B cell (primary cell): ENCODE measurements at places on chromosomes 12 and 14.

DNA sequence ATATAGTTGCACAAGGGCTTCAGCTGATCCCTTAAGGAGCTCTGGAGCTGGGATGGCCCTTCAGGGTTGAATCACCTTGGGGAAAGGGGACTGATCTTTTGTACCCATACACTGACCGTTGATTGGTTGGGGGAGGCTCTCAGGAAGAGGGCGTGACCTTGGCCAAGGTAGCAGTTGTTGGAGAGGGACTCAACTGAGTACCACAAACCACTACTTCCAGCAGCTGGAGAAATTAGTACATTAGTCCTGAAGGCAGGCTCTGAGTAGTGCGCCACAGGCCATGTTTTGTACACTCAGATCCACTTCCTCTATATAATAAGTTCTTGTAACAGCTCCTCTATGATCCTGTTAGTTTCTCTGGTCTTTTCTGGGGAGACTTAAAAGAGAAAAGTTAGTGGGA is 317.6 kb downstream of the CCDC91 start:
- DNase-seq, result no peak

DNA sequence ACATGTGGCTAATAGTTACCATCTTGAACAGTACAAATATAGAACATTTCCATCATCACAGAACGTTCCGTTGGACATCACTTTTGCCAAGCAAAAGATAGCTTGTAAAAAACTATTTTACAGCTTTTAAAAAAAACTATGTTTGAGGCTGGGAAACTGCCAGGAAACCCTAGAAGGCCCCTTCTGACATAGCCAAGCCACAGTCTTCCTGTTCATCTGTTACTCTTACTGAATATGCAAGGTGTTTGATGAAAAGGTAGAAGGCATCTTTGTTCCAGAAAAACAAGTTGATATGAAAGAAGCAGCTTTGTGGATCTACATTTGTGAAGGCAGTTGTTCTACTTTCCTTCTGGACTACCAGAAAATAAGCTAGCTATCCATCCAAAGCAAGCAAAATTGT is 23.6 kb upstream of the WNK1 start:
- DNase-seq, result no peak

DNA sequence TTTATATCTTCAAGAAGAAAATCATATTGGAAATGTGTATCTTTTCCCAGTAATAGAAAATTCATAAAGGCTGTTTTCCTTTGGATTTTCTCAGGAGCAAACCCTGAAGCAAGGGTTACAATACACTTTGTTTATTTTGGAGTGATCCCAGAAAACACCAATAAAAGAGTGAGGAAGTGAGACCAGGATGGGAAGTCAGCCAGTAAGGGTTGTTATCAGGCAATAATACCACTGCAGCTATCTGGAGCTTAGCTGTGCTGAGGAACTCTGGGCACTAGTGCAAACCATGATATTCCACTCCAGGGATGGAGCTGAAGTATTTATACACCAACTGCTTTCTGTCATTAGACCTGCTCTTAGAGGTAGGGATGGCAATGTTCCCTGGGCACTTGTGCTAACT is 1002.3 kb downstream of the FLRT2 start:
- no peak for DNase-seq

DNA sequence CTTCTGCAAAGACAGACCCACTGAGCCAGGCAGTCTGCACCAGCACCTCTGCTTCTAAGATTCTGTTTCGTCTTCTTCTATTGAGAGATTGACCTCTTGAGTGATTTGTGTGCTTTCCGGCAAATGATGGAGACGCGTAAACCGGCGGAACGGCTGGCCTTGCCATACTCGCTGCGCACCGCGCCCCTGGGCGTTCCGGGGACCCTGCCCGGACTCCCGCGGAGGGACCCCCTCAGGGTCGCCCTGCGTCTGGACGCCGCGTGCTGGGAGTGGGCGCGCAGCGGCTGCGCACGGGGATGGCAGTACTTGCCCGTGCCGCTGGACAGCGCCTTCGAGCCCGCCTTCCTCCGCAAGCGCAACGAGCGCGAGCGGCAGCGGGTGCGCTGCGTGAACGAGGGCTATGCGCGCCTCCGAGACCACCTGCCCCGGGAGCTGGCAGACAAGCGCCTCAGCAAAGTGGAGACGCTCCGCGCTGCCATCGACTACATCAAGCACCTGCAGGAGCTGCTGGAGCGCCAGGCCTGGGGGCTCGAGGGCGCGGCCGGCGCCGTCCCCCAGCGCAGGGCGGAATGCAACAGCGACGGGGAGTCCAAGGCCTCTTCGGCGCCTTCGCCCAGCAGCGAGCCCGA is 703 bp downstream of the ASCL4 start:
- DNase-seq, result peak; percentile 42

DNA sequence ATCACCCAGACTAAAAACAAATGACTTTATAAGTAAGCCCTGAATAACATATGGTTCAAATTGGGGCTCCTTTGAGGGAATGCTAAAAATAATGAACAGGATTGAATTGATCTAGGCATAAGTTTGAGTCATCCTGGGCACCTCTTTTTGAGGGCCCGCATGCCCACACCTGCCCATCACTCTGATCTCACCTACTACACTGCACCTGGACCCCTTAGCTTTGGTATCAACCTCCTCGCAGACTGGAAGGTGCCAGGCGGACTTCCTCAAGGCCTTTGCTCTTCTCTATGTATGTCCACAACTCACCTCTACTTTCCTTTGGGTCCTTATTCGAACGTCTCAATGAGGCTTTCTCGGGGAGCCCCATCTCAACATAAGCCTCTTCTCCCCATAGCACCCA is 17.2 kb downstream of the NTN4 start:
- no peak for DNase-seq

- DNase-seq, result no peak
Measured at GRCh38 chr12:22215467-22216253, 118.8 kb downstream of the ST8SIA1 start.

DNA sequence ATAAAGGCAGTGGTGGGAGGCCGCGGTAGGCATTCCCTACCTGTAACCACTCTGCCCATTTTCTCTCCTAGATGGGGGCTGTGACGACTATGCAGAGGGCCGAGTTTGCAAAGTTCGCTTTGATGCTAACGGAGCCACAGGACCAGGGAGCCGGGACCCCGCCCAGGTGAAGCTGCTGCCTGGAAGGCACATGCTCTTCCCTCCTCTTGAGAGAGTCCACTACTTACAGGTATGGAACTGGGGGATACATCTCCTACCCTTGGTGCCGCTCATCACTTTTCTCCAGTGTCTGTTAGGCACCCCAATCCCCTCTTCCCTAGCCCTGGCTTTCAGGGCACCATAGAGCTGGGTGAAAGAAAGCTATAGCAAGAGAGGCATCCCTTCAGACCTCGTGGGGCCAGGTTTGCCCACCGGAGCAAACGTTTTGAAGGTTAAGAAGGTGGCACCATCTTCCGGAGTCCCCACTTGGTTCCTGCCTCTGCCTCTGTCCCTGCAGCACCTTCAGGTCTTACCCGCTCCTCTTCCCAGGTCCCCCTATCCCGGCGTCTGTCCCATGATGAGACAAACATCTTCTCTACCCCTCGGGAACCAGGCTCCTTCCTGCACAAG is 2.0 kb upstream of the P3H3 start:
- DNase-seq, result no peak

DNA sequence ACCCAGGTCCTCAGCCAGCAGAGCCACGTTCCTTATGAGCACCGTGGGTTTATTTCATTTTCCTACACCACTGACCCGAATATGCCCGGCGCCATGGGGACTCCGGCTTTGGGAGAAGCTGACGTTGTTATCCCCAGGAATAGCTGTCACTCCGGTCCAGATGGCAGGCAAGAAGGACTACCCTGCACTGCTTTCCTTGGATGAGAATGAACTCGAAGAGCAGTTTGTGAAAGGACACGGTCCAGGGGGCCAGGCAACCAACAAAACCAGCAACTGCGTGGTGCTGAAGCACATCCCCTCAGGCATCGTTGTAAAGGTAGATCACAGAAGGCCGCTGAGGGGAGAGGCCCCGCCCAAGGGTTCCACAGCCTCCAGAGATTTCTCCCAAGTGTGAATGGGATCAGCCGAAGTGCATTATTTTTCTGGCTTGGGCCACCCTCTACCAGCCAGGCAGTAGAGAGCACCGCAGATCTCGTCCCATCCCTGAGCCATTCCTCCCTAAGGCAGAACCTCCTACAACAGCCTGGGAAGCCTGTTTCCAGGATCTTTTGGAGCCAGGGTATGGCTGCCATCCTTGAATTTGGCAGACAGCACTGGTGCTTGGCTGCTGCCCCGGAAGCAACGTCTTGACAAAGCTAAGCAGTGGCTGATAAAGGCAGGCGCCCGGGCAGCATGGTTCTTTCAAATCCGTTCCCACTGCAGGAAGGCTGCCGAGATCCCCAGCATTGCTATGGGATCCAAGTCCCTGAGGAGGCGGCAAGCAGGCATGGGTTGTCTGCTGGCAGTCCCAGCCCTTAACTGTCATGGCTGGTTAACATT is 17.8 kb downstream of the CDK2AP1 start:
- DNase-seq, result no peak

- no peak for DNase-seq
Measured at GRCh38 chr12:125247477-125247876, 182.2 kb downstream of the AACS start.

GRCh38 chr12:63085120-63085519 is 65.9 kb downstream of the AVPR1A start:
- DNase-seq, result no peak

GRCh38 chr14:59582161-59582560 is 5.5 kb upstream of the CCDC175 start:
- DNase-seq, result no peak

- DNase-seq, result no peak
Measured at GRCh38 chr12:230925-231671, 17.1 kb upstream of the SLC6A12 start.

- DNase-seq, result no peak
Measured at GRCh38 chr14:72550513-72550912, 343.4 kb downstream of the DPF3 start.

- no peak for DNase-seq
Measured at GRCh38 chr12:100899301-100899700, 104.7 kb downstream of the ANO4 start.

- DNase-seq, result no peak
Measured at GRCh38 chr14:90907178-90907577, 90.9 kb upstream of the TTC7B start.

GRCh38 chr12:34398706-34399630 is 376.7 kb downstream of the ALG10 start:
- no peak for DNase-seq

- DNase-seq, result peak; percentile 76
Measured at GRCh38 chr12:91947459-91947858, 198.2 kb downstream of the BTG1 start.

- DNase-seq, result no peak
Measured at GRCh38 chr12:53217931-53218307, 10.9 kb upstream of the ITGB7 start.

DNA sequence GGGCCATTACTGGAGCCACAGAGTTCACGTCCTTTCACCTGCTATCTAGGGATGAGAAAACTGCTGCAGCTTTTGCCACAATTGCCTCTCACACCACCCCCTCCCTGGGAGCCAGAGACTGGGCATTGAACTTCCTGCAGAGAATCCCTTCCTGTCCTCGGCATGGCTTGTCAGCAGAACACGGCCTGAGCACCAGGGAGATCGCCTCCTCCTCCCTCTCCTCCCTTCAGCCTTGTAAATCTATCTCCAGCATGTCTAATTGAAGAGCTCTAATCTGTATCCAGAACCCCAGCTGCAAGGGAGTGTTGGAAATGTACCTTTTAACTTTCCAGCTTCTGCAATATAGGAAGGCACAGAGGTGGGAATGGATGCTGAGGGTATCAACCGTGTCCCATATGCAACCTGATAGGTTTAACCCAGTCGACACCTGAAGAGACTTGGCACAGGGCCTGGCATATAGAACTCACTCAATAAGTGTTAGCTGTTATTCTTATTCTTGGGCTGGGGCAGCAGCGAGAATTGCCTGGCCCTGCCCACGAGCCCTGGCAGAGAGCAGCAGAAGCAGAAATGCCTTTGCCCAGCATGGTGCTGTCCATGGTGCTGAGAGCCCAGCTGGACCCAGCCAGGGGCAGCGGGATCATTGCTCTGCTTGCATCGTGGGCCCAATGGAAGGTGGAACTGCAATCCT is 26.8 kb downstream of the TMEM63C start:
- DNase-seq, result peak; percentile 53

DNA sequence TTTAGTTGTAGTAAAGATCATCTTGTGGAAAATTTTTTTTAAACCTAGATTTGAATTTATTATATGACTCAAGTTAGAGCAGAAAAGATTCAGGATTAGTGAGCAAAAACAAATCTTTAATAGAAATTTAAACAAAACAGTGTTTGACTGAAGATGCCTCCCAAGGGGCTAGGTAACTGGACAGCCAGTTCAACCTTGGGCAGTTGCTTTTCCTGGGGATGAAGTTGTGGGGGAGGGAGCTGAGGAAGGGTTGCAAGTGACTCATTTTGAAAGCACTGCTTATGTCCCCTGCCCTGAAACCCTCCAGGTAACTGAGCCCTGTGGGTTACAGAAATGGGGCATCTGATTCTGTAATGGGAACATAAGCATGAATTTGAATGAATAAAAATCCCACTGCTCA is 13.1 kb downstream of the CFAP54 start:
- no peak for DNase-seq

GRCh38 chr14:22919601-22919921 is 612 bp upstream of the RBM23 start:
- no peak for DNase-seq

GRCh38 chr12:107560165-107560898 is 125.3 kb upstream of the PWP1 start:
- DNase-seq, result no peak

DNA sequence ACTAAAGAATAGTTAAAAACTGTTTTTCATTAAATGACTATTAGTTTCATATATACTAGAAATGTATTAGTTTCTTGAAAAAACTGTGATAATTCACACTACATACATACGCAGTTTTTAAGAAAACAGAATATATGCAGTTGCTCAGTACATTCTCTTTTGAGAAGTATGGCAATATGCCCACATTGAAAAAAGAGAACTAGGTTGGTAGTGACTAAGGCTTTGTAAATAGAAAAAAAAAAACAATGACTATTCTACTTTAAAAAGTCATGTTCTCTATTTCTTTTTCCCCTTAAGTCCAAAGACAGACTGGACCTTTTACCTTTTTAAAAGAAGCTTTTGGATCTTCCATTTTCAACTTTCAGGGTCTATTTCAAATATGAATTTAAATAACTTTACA is 25.0 kb downstream of the SNX6 start:
- no peak for DNase-seq

DNA sequence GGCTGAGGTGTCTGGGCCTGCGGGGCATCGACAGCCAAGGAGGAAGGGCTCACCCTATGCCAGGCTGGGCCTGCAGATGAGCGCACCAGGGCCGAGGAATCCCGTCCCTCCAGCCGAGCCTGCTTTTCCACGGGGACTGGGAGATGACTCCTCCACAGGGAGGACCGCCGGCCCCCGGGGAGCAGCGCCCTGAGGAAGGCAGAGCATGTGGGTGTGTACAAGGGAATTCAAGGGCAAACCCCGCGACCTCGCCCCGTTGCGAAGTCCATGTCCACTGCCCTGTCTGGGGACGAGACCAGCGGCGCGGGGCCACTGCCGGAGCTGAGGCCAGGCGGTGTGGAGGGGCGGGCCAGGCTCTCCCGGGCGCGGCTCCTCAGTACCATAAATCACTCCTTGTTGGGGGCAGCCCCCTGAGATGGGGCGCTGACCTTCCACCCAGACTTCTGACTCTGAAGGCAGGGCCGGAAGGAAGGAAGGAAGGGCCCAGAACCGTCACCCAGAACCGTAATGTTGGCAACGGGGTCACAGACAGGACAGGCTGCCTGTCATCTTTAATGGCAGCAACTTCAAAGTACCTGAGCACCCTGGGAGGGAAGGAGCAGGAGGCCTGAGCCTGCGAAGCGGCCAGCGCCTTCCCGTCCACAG is 52.5 kb downstream of the RNF34 start:
- no peak for DNase-seq

- DNase-seq, result no peak
Measured at GRCh38 chr12:131075611-131076010, 121.9 kb downstream of the ADGRD1 start.
